Naive thymus-derived CD8-positive, alpha-beta T cell (primary cell): ENCODE measurements at places on chromosomes 5 and 9.
A peak's percentile ranks its signal among the peaks of the same experiment; 100 is the strongest.

GRCh38 chr9:17761984-17762676, 183.3 kb downstream of the SH3GL2 start:
- DNase-seq = no peak

GRCh38 chr5:144510845-144511579, 340.3 kb downstream of the KCTD16 start:
- DNase-seq = no peak

GRCh38 chr9:128411364-128412119, 9.1 kb upstream of the CERCAM start:
- no peak for DNase-seq

DNA sequence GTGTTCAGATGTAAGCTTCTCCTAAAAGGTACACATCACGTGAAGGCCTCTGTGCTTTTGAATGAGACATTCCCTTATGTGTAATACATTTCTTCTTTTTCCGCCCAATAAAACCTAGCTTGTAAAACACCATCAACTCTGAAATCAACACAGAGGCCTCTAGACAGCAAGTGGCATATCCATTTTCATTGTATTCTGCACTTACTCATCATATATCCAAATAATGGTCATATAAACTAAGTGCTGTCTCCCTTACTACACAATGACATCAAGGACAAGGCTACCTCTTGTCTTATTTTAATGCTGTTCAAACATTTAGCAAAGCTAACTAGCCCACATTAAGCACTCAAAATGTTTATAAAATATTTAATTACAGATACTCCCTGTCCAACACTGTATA, 108.5 kb downstream of the ELAVL2 start:
- DNase-seq = no peak

DNA sequence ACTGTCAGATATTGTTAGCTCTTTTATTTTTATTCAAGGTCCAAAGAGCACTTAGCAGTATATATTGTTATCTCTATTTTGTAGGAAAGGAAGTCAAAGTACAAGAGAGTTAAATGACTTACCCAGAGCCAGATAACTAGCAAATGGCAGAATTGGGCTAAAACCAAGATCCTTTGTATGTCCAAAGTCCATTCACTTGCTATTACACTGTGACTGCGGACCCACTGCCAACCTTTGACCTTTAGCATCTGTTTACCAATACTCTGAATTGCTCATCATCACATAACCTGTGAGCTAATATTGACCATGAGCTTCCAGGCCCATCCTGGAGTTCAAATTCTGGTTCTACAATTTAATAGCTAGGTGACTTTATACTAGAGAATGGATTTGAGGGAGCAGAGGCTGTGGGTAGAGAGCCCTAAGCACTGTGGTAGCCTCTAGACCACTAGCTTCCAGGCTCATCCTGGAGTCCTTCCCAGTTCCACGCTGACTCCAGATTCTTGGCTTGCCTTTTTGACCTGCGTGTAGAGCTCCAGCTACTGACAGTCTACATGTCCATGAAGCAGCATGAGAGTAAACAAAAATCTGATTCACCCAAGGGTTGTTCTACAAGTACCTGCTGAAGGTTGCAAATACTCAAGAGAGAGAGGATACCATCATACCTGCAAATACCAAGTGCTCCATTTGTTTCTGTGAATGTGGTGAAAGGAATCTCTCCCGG, 424.0 kb downstream of the SH3GL2 start:
- DNase-seq = no peak

GRCh38 chr5:79689541-79690466, at the start of gene CMYA5:
Gene CMYA5, plus strand, starts transcription at chr5:79689836. Its CDS starts 72 bp downstream, at chr5:79689908.
- DNase-seq = no peak

DNA sequence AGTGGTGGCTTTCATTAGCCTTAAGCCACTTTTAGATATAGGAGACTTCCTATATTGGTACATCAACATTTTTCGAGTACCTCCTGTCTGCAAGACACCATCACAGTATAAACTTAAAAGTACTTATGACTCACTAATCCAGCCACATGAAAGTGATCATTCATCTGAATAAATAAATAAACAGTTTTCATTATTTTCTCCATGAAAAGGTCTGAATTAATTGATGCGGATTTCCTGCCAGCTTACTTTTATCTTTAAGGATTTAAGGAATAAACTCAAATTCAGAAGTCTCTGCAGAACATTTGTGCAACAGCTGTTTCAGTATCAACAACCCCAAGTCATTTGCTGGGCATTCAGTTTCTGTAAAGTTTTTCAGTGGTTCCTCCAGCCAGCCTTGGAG, 4.0 kb downstream of the SAP30L start:
- DNase-seq = no peak

GRCh38 chr5:76715736-76716455, at the start of gene F2R:
Gene F2R, plus strand, starts transcription at chr5:76716126. Its CDS starts 182 bp downstream, at chr5:76716308.
- peak; percentile 6 for DNase-seq

- no peak for DNase-seq
Measured at GRCh38 chr9:4116723-4117460, 183.0 kb downstream of the GLIS3 start.

GRCh38 chr5:173045474-173045873, 10.7 kb upstream of the CREBRF start:
- DNase-seq = no peak

- no peak for DNase-seq
Measured at GRCh38 chr5:103624035-103624480, 61.5 kb upstream of the NUDT12 start.

DNA sequence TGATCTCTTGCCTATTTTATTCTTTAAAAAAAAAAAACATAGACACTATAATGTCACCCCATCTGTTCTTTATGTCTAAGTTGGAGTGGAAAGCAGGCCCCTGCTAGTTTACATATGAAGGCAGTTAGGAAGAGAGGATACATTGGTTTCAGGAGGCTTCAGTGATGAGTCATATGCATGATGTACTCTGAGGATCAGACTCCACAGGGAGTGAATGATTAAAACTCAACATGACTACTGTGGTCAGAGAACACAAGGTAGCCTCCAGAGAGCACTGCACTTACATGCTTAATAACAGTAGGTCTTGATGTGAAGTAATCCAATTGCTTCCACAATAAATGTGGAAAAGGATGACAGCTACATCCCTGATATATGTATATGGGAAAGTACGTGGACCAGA, 22.7 kb upstream of the FSTL4 start:
- no peak for DNase-seq

DNA sequence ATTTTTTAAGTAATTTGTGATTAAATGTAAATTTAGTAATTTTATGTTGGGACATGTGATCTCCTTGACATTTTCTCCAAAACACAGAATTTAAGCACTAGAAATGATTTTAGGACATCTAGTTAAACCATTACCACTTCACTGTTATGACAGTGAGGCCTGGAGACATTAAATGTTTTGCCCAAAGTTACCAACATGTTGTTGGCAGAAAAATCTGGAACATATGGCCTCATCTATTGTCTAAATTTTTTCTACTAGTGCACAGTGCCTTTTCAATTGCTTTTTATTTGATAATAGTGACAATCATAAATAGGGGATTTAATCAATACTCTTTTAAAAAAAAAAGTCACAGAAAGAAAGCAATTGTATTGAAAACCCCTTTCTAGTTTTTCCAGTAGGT, 45.6 kb downstream of the PIK3R1 start:
- no peak for DNase-seq

DNA sequence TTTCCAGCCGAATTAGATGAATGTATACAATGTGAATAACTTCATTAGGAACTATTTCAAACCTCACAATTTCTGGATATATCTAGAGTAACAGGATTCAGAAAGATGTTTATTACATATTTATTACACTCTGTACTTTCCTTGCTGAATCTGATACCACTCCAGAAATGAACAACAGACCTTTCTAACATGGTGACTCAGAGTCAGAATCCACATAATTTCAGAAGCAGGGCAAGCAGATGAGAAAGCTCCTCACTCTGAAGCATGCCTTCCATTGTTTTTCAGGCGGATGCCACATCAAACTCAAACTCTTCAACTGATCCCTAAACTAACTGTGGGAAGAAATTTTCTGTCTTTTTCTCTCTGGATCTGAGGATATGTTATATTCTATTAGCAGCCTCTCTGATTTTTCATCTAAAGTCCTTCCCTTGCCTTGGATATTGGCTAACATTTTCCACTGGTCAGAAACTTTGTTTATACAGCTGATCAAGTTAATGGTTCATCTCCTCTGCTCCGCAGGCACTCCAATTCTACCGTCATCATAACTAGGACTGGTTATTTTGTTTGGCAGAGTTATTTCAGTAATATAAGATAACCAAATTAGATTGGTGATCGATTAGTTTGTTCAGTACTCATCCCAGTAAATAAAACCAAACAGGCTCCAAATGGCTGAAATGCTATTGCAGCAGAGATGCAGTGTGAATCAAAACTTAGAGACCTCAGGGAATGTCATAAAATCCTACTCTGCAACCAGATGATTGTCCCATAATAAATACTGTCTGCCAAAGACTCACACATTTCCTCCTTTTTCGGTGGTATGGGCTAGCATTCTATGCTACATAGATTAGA, 556.0 kb downstream of the EBF1 start:
- DNase-seq = no peak

DNA sequence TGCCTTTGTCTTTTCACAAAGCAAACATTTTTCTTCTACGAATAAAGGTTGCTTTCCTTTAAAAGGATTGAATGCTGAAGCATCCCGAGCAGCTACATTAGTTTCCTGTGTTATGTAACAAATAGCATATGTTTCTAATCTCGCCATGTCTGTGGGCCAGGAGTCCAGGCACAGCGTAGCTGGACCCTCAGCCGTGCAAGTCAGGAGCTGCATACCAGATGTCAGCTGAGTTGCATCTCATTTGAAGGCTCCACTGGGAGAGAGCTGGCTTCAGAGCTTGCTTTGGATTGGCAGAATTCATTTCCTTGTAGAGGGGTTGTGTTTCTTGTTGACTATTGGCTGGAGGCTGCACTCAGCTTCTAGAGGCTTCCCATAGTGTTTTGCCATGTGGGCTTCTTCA, 16.0 kb upstream of the GOLPH3 start:
- no peak for DNase-seq

- no peak for DNase-seq
Measured at GRCh38 chr5:8953016-8953415, 592.9 kb downstream of the SEMA5A start.

DNA sequence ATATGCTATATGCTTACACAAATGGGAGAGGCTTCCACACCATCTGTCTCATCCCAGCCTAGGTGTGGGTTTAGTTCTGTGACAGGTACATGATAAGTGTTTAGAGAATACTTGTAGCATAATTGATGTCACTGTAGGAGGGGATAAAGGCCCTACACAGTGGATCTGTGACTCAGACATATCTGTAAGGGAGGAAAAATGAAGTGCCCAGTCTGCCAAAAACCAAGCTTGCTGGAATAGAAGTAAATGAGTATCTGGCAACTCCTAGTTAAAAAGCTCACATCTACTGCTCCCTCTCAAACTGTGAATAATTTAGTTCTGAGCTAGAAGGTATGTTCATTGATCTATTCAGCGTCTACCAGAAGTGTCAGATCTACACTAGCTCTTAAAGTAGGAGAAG, 38.9 kb upstream of the FAM174A start:
- DNase-seq = no peak

DNA sequence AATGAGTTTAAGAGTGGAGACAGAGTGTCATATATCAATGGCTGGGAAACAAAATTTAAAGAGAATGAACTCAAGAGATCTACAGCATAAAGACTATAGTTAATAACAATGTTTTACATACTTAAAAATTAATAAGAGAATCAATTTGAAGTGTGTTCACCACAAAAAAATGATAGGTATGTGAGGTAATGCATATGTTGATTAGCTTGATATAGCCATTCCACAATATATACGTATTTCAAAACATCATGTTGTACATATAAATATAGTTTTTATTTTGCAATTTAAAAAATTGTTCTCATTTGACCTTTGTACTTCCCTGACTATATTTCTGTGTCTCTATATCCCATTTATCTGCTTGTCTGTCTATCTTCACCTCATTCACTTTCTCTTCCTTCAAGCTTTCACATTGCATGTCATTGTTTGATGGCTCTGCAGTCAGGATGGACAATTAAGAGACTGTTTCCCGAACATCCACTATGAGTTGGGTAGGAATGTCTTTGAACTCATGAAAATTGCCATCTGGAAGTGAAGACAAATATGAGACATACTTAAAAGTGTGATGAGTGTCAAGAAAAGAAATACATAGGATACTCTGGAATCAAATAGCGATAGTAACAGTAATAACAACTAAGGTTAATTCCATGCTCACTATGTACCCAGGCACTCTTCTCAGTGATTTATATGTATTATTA, 359.9 kb upstream of the ACTBL2 start:
- DNase-seq = no peak
